Activated naive CD4-positive, alpha-beta T cell treated with anti-CD3 and anti-CD28 coated beads, Interleukin-2, amount 10 ng/mL, durations not matched to agents 7 days and 5 days (primary cell): ENCODE measurements at places on chromosomes 7 and 10.

- no peak for DNase-seq
These were observed 16.0 kb downstream of the GRIFIN start for GRCh38 chr7:2460188-2460587.

GRCh38 chr10:117417196-117417595, 42.0 kb upstream of the PDZD8 start:
- no peak for DNase-seq

GRCh38 chr10:7634142-7634894, 32.4 kb downstream of the ITIH5 start:
- no peak for DNase-seq

DNA sequence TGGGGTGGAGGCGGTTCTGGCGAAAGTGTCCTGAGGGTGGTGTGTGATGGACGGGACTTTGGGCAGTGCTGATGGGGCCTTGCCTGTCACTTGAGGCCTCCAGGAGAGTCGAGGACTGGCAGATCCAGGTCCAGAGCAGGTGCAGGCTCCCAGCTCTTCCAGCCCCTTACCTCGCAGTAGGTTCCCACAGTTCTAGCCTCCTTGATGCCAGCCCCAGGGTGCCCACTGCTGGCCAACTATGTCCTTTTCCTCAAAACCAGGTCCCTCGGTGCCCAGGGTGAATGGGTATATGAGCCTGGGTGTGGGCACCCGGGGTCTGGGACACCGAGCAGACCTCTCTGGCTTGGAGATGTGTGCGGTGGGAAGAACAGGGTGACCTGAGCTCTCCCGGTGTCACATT, 8.3 kb downstream of the FAM20C start:
- no peak for DNase-seq

DNA sequence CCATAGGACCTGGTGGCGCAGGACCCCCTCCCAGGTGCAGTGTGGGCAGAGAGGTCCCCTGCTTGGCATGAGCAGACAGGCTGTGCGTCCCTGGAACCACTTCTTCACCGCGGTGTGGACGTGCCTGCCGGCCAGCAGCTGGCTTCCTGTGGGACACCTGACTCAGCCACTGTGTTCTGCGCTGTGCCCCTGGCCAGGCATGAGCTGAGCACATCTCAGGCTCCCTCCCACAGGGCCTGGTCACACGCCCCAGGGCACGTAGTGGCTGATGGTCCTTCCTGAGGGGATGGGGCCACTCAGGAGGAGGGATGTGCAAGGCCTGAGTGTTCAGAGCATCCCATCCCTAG, 3.5 kb upstream of the DEPP1 start:
- no peak for DNase-seq

DNA sequence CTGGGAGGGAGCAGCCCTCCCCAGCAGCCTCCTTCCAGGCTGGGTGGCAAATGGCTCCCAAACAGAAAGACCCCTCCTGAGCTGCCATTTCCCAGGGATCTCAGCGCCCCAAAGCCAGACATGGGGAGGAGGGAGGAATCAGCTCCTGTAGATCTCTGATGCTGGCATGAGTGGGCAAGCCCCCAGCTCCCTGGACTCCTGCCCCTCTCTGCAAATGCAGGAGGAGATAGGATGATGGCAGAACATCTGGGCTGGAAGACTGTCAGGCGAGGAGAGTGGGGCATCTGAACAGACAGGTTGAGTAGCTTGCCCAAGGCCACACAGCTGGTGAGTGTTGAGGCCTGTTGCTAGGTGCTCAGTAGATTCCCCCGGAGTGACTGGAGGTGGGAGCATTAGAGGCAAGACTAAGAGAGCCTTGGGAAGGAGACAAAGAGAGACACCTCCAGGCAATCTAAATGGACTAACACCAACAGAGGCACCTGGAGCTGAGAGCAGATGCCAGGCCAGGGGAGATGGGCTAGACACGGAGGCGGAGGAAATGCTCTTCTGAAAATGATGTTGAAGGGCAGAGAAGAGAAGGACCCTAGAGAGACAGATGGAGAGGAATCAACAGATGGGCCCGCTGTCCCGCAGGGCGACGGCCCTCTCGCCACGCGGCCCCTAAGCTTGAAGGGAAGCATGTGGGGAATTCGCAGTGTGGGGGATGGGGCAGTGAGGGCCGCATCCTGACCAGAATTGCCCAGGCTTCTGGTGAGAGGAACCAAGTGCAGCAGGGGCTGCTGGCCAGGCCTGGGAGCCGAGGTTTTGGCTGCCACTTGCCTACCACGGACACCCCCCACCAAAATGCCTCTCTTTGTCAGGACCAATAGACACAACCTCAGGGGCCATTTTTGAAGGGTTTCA, 84.8 kb upstream of the LRRC4 start:
- no peak for DNase-seq
